ENCODE measurements at places on chromosomes 4 and X.

- no peak for DNase-seq
Measured at GRCh38 chr4:2662598-2662997, 93.5 kb downstream of the TNIP2 start.

GRCh38 chrX:44906542-44906941, 33.6 kb downstream of the KDM6A start:
- DNase-seq: no peak

GRCh38 chr4:128603081-128603480, 206.4 kb upstream of the JADE1 start:
- no peak for DNase-seq

GRCh38 chr4:16745009-16745635, 153.3 kb downstream of the LDB2 start:
- DNase-seq: no peak

GRCh38 chr4:4852591-4853362, 6.7 kb upstream of the MSX1 start:
- no peak for DNase-seq

DNA sequence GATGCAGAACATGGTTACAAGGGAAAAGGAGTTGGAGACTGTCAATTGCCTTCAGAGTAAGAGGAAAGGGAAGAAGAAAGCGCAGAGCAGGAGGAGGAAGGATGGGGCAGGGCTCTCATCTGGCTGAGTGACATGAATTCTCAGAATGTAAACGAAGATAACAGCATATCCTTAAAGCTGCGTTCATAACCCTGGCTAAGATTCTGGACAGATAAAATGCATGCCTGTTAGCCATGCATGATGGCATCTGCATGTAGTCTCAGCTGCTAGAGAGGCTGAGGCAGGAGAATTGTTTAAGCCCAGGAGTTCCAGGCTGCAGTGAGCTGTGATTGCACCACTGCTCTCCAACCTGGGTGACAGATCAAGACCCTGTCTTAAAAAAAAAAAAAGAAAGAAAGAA, 493.5 kb upstream of the PRKX start:
- DNase-seq: no peak

GRCh38 chrX:11380187-11380844, 87.1 kb downstream of the AMELX start:
- no peak for DNase-seq

GRCh38 chr4:3029464-3029863, 44.9 kb downstream of the HTT-AS start:
- no peak for DNase-seq

DNA sequence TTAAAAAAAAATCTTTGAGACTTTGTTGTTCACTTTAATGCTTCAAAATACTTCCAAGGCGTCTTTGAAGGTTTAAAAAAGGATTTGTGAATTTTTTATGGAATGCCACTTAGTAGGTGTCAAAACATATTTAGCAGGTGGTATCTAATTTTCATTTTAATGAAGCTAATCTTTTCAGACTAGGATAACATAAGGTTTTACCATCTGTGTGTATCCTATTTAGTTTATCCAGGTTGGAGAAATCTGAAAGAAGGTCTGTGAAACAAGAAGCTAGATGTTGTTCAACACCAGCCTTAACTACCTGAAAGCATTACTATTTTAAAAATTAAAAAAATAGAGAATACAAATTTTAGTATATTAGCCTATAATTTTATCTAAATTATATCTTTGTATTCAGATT, 193.4 kb downstream of the GRID2 start:
- DNase-seq: no peak

Data from stimulated activated CD8-positive, alpha-beta memory T cell treated with anti-CD3 and anti-CD28 coated beads, Interleukin-15, amount 100 ng/mL, for 24 hours (primary cell).